ENCODE measurements at places on chromosomes 3 and 15. TPM values are rescaled to one million over a fixed set of nuclear protein-coding genes. Genes with fewer than 3 reads are reported as not detected.

The LRRC15 gene
- not detected for total RNA-seq

The CCR8 gene
- not detected for total RNA-seq

The NRG4 gene
- not detected for total RNA-seq

The SV2B gene
- not detected for total RNA-seq

The CEMIP gene
- 0.11 TPM for total RNA-seq

The SLC22A13 gene
- total RNA-seq: 0.18 TPM

The COL8A1 gene
- total RNA-seq: 251 TPM

The MUSTN1 gene
- total RNA-seq: not detected

The MST1R gene
- 1.0 TPM for total RNA-seq

The MYEF2 gene
- 31.3 TPM for total RNA-seq

The ARL14 gene
- total RNA-seq: not detected

The NDUFB5 gene
- 82.3 TPM for total RNA-seq

The ARHGEF26 gene
- total RNA-seq: 0.13 TPM
